ENCODE measurements at places on chromosomes 13 and 19. TPM values are rescaled to one million over a fixed set of nuclear protein-coding genes. Genes with fewer than 3 reads are reported as not detected.

The KCNJ14 gene
- total RNA-seq: 0.39 TPM

The KLK3 gene
- total RNA-seq: not detected

The GMIP gene
- 10.2 TPM for total RNA-seq

The SOX1 gene
- total RNA-seq: not detected

The CYP4F2 gene
- total RNA-seq: not detected

The SIGLEC5 gene
- total RNA-seq: 0.27 TPM

The IL17D gene
- 2.3 TPM for total RNA-seq

The ZNF616 gene
- 4.7 TPM for total RNA-seq

The WDR87 gene
- not detected for total RNA-seq

The ZNF441 gene
- 2.8 TPM for total RNA-seq

The GRIN3B gene
- total RNA-seq: 2.6 TPM

The ZNF560 gene
- total RNA-seq: not detected

The GPR183 gene
- not detected for total RNA-seq

The RNF126 gene
- 90.7 TPM for total RNA-seq

The PRMT1 gene
- 369 TPM for total RNA-seq

The MRPL54 gene
- 106 TPM for total RNA-seq

The CACNG6 gene
- 3.9 TPM for total RNA-seq

The LMTK3 gene
- total RNA-seq: 0.05 TPM

The B3GNT8 gene
- total RNA-seq: 1.5 TPM

The PGLYRP1 gene
- total RNA-seq: not detected

The HPN gene
- total RNA-seq: not detected

The BRSK1 gene
- 0.27 TPM for total RNA-seq

The GPR32 gene
- not detected for total RNA-seq

The ANKLE1 gene
- 0.73 TPM for total RNA-seq

The PSG2 gene
- 0.07 TPM for total RNA-seq

The PDX1 gene
- total RNA-seq: not detected

The VSTM1 gene
- total RNA-seq: not detected

Data from mammary microvascular endothelial cell (primary cell).